ENCODE measurements at places on chromosomes 11 and 22. TPM values are rescaled to one million over a fixed set of nuclear protein-coding genes. Genes with fewer than 3 reads are reported as not detected.

The GLYAT gene
- not detected for total RNA-seq

The SLC17A6 gene
- not detected for total RNA-seq

The STIM1 gene
- 28.3 TPM for total RNA-seq

The OR5D14 gene
- total RNA-seq = not detected

DNA sequence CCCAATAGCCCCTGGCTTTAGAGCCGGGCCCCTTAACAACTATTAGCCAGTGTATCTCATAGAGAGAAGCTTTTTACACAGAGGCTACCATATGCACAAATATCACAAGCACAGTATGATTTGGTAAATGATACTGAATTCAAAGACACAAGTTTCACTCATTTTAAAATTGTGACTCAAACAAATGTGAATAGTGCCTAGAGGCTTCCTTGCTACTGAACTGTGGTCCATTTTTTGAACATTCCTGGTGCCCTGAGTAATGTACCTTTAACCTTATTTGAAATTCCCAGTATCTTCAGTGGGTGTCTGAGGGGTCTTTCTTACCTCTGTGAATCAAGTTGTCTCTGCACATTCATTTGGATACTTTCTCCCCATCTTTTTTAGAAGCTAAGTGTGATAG, 156.2 kb downstream of the MAML2 start:
- no peak for DNase-seq

DNA sequence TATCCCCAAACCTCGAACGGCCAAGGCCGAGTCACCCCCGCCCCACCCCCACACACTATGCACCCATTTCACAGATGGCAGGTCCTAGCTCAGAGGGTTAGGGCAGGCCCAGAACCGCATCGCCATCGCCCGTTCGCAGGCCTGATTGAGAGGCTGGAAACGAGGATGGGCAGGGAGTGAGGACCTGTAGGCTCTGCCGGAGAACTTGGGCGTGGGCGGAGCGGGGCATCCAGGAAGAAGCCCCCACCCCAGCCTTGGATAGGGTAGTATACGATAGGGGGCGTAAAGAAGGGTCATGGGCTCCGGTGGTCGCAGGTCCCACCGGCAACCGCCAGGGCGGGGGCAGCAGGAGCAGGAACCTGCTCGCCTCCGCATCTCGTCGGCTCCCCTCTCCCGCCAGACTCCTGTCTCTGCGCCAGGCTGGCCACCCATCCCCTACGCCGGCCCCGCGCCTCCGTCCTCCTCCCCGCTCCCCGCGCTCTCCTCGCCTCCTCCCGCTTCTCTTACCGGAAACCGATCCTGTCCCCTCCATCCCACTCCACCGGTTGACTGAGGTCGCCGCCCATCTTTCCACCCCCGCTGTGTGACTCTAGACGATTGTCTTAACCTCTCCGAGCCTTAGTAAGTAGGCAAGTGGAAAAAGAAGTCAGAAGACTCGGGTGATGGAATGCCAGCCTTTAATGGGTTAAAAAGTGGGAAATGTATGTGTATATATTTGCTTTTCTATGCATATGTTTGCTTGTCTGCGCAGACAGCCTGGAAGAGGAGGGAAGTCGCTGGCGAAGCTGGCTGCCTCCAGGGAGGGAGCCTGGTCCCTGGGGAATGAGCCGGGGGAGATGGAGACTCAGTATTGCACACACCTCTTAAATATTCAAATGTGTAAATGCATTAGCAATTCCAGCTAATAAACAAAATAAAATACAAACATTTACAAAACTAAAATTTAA, 52.8 kb downstream of the CYTH4 start:
- DNase-seq = no peak

DNA sequence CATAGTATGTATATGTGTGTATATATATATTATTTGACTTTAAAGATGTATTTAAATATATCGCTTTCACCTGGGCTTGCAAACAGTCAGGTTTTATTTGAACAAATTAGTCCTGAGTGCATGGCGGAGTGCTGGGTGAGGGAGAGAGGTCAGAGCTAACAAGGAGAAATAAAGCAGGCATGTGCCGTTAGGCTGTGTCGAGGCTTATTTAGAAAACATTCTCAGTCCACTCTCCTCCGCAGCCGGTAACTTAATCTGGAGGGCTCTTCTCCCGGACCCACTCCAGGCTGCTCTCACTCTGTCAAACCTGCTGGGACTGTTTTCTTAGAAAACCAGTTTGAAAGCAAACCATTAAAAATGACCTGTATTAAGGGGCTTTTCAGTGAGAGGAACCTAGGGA, 455.9 kb downstream of the MN1 start:
- DNase-seq = no peak

DNA sequence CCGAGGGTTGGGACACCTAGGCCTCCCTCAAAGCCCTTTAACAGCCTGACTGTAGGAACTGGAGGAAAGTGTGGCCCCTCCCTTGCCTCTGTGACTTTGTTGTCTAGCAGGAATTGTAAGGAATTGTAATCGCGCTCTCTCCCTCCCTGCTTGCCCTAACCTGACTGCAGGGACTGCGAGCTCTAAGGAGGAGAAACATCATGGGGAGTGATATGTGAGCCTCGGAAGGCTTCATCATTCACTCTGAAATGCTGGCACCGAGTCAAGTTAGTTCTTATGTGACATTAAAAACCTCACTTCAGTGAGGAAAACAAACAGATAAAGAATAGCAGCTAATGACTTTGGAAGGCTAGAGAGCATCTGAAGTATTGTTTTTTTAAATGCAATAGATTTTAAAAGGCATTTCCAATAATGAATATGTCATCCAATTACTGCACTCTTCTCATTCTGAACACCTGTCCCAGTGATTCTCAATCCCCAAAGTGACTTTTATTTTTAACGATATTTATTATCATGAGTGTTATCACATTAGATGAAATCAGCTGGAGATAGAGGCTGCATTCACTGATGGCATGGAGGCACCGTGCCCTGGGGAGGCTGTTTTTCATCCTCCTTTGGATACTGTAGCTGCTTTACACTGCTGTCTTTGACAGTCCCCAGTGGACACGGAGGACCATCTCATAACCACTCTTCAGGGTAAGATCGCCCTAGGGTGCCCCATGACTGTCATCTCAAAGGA, 58.5 kb upstream of the NTM start:
- no peak for DNase-seq

Data from HT-29 (cell line).